NCI-H146 (cell line): ENCODE measurements at places on chromosomes 6 and 20.

DNA sequence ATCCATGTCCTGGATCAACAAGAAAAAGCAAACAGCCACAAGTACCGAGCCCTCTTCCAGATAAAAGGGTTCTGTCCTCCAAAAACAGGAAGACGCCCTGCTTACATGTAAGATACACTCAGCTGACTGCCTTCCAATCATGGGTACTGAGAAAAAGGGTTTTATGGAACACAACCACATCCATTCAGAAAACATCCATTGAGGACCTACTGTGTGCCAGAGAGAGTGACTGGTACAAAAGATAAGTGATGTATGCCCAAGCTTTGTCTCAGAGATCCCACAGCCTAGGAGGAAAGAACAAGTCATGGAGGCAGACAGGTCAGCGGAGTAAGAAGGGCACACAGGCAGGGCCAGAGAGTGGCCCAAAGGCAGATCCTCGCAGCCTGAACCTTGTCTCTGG lies 94.8 kb upstream of the SSTR4 start:
- DNase-seq = no peak

DNA sequence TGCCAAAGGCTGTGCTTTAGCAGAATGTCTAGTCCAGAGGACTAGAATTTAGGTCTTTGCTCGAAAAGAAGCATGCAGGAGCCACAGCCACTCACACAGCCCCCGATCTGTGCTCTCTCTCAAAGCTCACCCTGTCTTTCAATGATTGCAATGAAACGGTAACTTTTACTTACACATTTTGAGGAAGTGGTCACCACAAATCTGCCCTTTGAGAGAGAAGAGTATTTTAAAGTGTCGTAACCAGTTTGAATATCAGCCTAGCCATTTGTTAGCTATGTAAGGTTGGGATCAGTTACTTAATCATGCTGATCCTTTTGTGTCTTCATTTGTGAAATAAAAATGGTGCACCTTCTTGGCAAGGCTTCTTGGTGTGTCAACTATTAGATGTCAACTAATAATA lies 209.0 kb downstream of the TFAP2A start:
- no peak for DNase-seq

DNA sequence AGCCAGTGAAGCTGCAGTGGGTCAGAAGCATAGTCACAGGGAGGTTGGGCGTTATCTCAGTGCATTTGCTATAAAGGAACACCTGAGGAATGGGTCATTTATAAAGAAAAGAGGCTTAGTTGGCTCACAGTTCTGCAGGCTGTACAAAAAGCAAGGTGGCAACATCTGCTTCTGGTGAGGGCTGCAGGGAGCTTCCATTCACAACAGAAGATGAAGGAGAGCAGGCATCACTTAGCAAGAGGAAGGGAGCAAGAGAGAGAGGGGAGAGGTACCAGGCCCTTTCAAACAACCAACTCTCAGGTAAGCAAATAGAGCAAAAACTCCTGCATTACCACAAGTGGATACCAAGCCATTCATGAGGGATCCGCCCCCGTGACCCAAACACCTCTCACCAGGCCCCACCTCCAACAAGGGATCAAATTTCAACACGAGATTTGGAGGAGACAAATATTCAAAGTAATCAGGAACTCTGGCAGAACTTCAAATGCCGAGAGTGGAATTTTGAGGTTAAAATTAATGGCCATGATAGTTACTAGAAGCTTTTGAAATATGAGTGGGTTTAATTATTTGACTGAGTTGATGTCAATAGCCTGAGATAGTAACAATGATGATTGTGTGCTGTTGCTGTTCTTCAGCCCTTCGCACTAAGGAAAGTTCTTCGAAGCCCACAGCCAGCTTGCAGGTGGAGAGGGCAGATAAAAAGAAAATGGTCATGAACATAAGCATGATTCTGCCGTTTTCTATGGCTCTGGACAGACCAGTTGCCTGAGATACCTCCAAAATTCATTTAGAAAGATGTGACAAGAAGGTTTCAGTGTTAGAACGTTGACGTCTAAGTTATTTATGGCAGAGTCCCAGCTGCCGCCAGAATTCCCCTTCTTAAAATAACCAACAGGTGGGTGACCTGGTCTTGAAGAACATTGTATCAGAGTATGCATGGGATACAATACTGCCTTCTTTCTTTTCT lies 55.3 kb upstream of the ADTRP start:
- DNase-seq = no peak

DNA sequence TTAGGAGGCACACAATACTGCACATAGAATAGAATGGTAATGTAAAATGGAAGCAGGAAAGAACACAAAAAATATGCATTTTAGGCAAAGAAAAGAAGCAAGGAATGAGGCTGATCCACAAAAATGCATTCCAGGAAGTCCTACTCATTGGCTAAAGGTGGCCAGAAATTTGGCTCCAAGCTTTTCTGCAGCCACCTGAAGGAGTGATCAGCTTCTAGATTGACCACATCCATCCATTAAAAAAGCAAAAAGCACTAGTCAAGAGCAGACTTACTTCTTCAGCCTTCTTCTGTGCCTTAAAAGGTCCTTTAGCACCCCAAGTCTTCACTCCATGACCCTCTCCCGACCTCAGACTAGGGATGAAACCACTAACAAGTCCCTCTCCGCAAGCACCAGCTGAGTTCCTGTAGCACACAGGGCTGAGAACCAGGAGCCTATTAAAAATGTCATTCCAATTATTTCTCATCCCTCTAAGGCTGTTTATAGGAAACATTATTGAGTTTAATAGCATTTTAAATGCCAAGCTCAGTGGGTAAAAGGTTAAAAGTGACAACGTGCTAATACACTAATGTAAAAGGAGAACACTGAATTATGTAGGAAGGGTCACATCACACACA lies 36.5 kb downstream of the TRAM2 start:
- no peak for DNase-seq

- DNase-seq = no peak
Observed at GRCh38 chr6:151109361-151109760, 130.4 kb upstream of the AKAP12 start.

DNA sequence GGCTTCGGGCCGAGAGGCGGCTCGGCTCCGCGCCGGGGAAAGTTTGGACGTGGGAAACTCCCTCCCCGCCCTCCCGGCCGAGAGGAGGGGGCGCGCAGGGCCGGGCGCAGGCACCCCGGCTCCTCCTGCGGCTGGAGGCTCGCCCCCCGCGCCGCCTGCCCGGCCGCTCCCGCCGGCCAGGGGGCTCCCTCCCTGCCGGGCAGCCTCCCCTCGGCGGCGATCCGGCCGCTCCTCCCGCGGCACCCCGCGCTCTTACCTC lies 370 bp downstream of the CDH22 start:
- DNase-seq = no peak

DNA sequence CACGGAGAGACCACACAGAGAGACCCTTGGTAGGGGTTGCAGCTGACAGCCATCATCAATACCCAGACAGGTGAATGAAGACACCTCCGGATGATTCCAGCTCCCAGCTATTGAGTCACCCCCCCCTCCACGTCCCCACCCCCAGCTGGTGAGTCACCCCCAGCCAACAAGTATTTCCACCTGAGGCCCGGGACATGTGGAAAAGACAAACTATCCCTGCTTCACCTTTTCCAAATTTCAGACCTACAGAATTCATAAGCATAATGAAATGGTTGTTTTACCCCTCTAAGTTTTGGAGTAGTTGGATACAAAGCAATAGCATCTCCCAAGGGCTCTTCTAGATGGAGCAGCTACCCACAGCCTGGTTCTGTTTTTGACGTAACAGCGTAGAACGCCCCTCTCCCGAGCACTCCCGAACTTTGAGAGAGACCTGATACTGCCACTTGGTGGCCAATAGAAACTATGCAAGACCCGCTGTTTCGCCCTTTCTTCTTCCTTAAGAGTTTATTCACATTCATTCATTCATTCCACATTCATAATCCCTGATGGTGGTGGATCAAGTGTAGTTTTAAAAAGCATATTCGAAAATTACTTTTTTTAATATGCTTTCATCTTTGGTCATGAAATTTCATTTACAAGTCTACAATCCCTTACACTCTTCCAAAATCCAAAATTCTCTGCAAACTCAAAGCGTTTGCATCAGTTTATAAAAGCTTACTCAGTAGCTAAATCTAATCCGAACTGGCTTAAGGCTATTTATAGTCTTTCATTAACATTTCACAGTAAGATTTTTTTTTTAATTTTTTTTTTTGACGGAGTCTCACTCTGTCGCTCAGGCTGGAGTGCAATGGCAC lies 15.1 kb upstream of the PPP1R16B start:
- no peak for DNase-seq

GRCh38 chr6:41371992-41372831 lies 36.8 kb downstream of the NCR2 start:
- DNase-seq = no peak

GRCh38 chr20:23086931-23087411 lies 847 bp upstream of the CD93 start:
- no peak for DNase-seq

GRCh38 chr6:125577124-125577662 lies 172.2 kb upstream of the HEY2 start:
- DNase-seq = no peak

- no peak for DNase-seq
Observed at GRCh38 chr6:106046854-106047200, 39.3 kb upstream of the PRDM1 start.

DNA sequence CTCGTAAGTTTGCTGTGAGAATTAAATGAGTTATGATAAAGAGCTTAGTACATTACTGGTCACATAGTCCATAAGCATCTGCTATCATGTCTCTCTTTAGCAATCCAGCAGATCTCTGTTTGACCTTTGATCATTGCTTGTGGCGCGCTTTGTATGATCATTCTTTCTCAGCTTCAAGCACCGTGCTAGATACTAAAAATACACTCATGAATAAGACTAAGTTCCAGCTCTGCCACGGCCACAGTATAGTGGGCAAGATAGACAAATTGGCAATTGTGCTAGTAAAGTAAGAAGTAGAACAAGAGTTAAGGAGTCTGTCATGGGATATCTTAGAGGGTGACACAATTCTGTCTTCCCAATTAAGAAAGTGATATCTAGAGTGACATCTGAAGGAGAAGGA lies 75.2 kb upstream of the ADGRF1 start:
- no peak for DNase-seq

- peak; percentile 86 for DNase-seq
Observed at GRCh38 chr6:43608310-43608763, 20.7 kb downstream of the GTPBP2 start.

DNA sequence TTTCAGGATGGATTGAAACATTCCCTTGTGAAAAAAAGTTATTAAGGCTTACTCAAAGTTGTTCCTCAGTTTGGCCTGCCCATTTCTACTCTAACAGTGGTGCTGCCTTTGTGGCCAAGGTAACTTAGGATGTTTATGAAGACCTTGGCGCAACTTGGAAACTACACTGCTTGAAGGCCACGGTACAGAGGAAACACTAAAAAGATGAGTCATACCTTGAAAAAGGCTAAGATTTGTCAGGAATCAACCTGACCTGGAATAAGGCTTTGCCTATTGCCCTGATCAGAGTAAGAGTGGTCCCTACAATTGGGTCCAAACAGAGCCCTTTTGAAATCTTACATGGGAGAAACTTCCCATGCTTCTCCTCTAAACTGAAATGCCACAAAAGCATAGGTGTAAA lies 119.9 kb upstream of the MOCS1 start:
- DNase-seq = no peak

DNA sequence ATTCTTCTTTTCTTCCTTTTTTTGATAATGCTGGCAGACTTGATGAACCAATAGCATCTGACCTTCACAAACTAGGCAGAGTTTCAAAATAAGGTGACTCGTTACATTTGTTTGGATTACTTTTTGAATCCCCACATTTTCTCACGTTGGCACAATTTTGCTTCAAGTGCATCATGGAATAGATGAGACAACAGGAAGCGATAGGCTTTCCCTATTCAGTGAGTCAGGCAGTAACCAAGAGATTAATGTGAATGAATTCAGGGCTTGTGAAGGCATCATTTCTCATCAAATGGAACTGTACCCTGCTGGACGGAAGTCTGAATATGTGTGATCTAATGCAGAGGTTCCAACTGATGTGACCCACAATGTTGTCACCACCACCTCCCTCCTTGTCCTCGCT lies 10.7 kb downstream of the RFPL4B start:
- no peak for DNase-seq

DNA sequence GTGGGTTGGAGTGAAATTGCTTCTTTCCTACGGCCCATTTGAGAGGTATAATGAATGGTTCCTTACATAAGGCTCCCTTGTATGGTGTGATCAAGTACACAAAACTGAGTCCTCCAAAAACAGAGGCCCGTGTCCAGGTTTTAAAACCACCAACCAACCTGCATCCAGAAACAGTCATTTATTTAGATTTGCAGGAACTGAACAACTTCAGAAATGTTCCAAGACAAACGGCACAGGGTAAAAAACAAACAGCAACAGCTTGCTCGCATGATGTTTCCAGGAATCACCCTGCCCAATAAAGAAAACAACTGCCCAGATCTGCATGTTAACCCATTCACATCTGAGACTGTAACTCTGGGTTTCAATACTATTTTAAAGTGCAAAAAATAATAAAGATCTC lies 40.2 kb upstream of the TRAM2 start:
- no peak for DNase-seq

DNA sequence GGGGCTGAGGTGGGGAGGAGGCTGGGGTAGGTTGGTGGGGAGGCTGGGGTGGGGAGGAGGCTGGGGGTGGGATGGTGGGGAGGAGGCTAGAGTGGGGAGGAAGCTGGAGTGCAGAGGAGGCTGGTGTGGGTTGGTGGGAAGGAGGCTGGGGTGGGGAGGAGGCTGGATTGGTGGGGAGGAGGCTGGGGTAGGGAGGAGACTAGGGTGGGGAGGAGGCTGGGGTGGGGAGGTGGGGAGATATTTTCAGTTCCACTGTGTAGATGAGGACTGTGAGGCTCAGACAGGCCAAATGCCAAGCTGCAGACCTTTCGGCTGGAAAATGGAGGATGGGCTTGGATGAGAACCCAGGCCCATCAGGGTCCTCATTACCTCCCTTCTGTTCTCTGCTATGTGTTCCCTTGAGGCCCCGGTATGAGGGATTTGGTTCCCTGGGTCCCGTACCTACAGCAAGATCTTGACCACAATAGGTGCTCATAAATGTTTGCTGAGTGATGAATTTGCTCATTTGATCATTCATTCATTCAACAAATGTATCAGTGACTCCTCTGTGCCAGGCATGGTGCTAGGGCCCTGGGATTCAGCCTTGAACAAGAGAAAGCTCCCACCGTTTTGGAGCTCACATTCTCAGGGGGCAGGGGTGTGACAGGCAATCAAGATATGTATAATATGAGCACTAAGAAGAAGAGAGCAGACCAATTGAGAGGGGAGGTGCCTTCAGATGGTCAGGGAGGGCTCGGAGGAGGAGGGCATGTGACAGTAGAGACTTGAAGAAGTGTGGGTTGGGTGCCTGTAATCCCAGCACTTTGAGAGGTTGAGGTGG lies 36.1 kb upstream of the NOL4L start:
- peak; percentile 30 for DNase-seq

GRCh38 chr6:96872976-96873375 lies 24.7 kb downstream of the NDUFAF4 start:
- DNase-seq = no peak

DNA sequence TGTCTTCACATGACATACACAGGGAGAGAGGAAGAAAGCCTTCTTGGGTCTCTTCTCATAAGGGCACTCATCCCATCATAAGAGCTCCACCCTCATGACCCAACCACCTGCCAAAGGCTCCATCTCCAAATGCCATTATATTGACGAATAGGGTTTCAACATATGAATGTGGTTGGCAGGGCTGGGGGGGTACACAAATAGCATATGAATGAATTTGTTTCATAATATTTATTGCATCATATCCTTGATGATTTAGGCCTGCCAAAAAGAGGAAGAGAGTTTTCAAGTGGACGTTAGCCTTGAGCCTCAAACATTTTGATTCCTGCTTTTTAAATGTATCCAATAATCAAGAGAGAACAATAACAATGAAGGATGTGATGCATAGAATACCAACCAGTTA lies 26.2 kb upstream of the OPRM1 start:
- DNase-seq = no peak
